Sigmoid colon (tissue), 7 donors: ENCODE measurements at places on chromosomes 4 and X. TPM values are rescaled to one million over a fixed set of nuclear protein-coding genes. Genes with fewer than 3 reads are reported as not detected.
A peak's percentile ranks its signal among the peaks of the same experiment; 100 is the strongest.

- H3K36me3 ChIP-seq = no peaks in the 10 kb centered on the region
- no peaks in the 10 kb centered on the region for H3K4me1 ChIP-seq
- no peak overlapping the region for H3K27ac ChIP-seq
- H3K27me3 ChIP-seq = no peaks in the 10 kb centered on the region
- no peak overlapping the region for H3K4me3 ChIP-seq
Observed at GRCh38 chr4:117700111-117700892, 334.0 kb upstream of the NDST3 start.

Gene ADGRG2
- 2.5 TPM for total RNA-seq

- H3K27me3 ChIP-seq = no peaks in the 10 kb centered on the region
- H3K27ac ChIP-seq = no peak overlapping the region
- H3K4me3 ChIP-seq = no peak overlapping the region
- H3K36me3 ChIP-seq = no peaks in the 10 kb centered on the region
Observed at GRCh38 chrX:68931345-68931744, 102.5 kb downstream of the EFNB1 start.

DNA sequence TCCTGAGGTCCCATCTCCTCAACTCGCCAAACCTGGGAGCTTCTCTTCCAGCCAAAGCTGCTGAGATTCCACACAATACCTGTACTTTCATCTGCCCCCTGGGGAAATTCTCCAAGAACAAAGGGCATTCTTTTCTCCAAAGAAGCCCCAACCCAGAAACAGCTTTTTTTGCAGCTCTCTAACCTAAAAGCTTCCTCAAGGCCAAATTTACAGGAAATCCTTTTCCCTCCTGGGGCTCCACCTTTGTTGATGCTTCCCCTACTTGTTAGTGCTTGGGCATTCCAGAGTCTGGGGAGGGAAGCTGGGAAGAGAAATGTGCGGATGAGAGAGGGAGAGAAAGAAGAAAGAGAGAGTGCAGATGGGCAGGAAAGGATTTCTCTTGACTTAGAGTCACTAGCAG lies 24.3 kb downstream of the ZBTB33 start:
- DNase-seq = no peak
- H3K36me3 ChIP-seq = no peaks in the 10 kb centered on the region
- no peaks in the 10 kb centered on the region for H3K4me1 ChIP-seq
- H3K4me3 ChIP-seq = no peak overlapping the region
- H3K27me3 ChIP-seq = no peaks in the 10 kb centered on the region

DNA sequence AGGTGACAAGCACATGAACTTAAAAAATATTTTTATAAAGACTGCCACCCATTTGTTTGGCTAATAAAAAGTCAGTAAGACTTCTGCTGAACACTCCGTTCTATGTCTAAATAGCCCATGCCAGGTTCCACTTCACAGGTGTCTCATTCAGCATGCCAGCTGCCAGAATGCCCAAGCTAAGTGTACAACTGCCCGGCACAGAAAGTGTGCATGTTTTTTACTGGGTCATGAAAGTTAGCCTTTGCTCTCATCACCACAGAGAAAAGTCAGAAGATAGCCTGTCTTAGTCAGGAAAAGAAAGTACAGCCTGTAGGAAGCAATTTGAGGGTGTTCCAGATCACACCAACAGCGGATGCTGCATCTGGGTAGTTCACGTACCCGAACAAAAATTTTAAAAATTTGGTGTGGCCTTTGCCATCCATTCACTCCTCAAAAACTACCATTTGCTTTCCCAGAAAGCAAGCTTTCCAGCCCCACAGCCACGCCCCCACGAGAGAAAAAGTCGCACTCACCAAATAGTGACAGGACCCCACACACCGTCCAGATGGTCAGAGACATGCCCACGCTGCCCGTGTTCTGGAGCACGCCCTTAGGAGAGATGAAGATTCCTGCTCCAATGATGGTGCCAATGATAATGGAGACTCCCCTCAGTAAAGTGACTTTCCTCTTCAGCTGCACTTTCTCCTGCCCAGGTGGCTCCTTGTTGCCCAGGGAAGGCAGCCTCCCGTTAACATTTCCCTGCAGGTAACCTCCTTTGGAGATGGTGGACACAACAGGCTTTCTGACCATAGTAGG lies 671 bp downstream of the SLC7A11 start:
- peak overlapping the region; percentile 21 for H3K4me3 ChIP-seq
- no peaks in the 10 kb centered on the region for H3K27me3 ChIP-seq
- no peaks in the 10 kb centered on the region for H3K4me1 ChIP-seq

GRCh38 chr4:147787204-147787603 lies 55.3 kb downstream of the ARHGAP10 start:
- H3K36me3 ChIP-seq = no peaks in the 10 kb centered on the region
- peaks cover 71% of the 10 kb centered on the region for H3K4me1 ChIP-seq
- no peak overlapping the region for H3K4me3 ChIP-seq
- peak overlapping the region; percentile 52 for H3K27ac ChIP-seq

DNA sequence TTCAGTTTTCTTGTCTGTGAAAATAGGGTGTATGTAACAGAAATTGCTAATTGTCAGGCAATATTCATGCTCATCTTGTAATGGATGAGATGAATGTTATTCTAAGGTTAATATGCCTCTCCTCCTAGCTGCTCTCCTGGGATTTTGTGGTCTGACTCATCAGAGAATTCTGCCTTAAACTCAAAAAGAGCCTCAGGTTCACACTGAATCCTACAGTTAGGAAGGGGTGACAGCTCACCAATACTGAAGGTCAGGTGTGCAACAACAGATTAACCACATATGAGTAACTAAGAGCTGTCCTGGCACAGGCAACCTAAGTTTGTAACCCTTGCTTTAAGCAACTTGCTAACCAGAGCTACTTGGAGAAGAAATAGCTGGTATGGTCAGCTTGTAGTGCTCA lies 197.7 kb downstream of the SPATA18 start:
- DNase-seq = no peak
- H3K27ac ChIP-seq = no peak overlapping the region
- H3K27me3 ChIP-seq = no peaks in the 10 kb centered on the region
- peaks cover 12% of the 10 kb centered on the region for H3K4me1 ChIP-seq
- H3K36me3 ChIP-seq = no peaks in the 10 kb centered on the region

Gene NPY2R
- total RNA-seq = 0.28 TPM

Gene ZCCHC18
- 1.7 TPM for total RNA-seq

- no peaks in the 10 kb centered on the region for H3K4me1 ChIP-seq
- no peaks in the 10 kb centered on the region for H3K36me3 ChIP-seq
- H3K27ac ChIP-seq = no peak overlapping the region
- H3K27me3 ChIP-seq = no peaks in the 10 kb centered on the region
Observed at GRCh38 chrX:47595716-47596251, 13.5 kb downstream of the TIMP1 start.

GRCh38 chr4:110034026-110034393 lies 121.3 kb downstream of the EGF start:
- H3K27me3 ChIP-seq = no peaks in the 10 kb centered on the region
- DNase-seq = no peak
- H3K4me1 ChIP-seq = no peaks in the 10 kb centered on the region
- H3K4me3 ChIP-seq = no peak overlapping the region
- no peak overlapping the region for H3K27ac ChIP-seq

- no peaks in the 10 kb centered on the region for H3K27me3 ChIP-seq
- no peak overlapping the region for H3K27ac ChIP-seq
- H3K4me3 ChIP-seq = no peak overlapping the region
- H3K4me1 ChIP-seq = no peaks in the 10 kb centered on the region
- DNase-seq = no peak
- H3K36me3 ChIP-seq = no peaks in the 10 kb centered on the region
Observed at GRCh38 chrX:16603822-16604221, 46.1 kb upstream of the S100G start.

Gene SLC4A4
- total RNA-seq = 3.0 TPM

Gene DNAAF6
- total RNA-seq = not detected

DNA sequence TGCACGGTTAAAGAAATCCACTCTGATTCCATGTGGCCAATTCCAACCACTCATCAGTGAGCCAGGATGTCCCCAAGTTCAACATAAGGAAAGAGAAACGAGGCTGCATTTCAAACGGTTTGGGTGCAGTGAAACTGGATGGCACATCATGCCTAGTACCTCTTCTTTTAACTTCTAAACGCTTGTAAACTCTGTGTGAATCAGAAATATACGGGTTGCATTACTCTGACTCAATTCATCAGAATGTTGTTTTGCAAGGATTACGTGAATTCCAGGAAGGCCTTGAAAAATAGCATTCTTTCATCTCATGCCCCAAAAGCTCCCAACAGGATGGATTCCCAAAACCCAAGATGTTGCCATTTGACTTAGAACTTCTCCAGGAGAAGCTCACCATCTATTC lies 270.4 kb downstream of the LDB2 start:
- H3K27ac ChIP-seq = no peak overlapping the region
- no peak for DNase-seq
- no peaks in the 10 kb centered on the region for H3K36me3 ChIP-seq
- no peaks in the 10 kb centered on the region for H3K27me3 ChIP-seq
- no peak overlapping the region for H3K4me3 ChIP-seq

GRCh38 chr4:150970685-150971151 lies 44.4 kb downstream of the LRBA start:
- H3K36me3 ChIP-seq = no peaks in the 10 kb centered on the region
- no peak overlapping the region for H3K4me3 ChIP-seq
- no peak for DNase-seq
- no peaks in the 10 kb centered on the region for H3K4me1 ChIP-seq
- no peaks in the 10 kb centered on the region for H3K27me3 ChIP-seq
- no peak overlapping the region for H3K27ac ChIP-seq

DNA sequence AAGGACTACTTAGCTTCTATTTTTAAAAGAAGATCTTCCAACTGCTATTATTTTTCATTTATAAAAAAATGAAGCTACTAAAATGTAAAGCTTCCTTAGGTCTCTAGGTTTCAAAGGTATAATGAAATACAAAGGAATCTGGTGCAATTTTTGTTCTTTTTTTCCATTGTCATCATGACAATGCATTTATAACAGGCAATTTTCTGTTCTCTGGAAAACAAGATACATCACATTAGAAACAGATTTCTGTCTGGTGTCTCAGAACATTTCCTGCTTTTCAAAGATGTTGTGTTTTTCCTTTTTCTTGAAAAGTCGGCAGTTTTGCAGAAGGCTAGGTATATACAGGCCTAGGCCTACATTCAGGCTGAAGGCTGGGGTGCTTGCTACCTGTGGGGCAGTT lies 63.6 kb upstream of the ATP8A1 start:
- no peaks in the 10 kb centered on the region for H3K27me3 ChIP-seq
- no peaks in the 10 kb centered on the region for H3K36me3 ChIP-seq
- no peak overlapping the region for H3K27ac ChIP-seq
- no peaks in the 10 kb centered on the region for H3K4me1 ChIP-seq

GRCh38 chrX:19758539-19758938 lies 128.9 kb downstream of the SH3KBP1 start:
- no peaks in the 10 kb centered on the region for H3K4me1 ChIP-seq
- H3K36me3 ChIP-seq = no peaks in the 10 kb centered on the region
- no peak overlapping the region for H3K4me3 ChIP-seq
- H3K27ac ChIP-seq = no peak overlapping the region

Gene NDST3
- total RNA-seq = not detected

Gene TLR3
- 6.9 TPM for total RNA-seq

Gene SLC9B2
- total RNA-seq = 19.9 TPM

Gene KIAA1210
- total RNA-seq = not detected

GRCh38 chr4:123488916-123489315 lies 92.3 kb downstream of the SPRY1 start:
- no peaks in the 10 kb centered on the region for H3K36me3 ChIP-seq
- H3K27me3 ChIP-seq = no peaks in the 10 kb centered on the region
- H3K4me3 ChIP-seq = no peak overlapping the region
- no peak for DNase-seq

GRCh38 chrX:51614353-51615012 lies 4.2 kb downstream of the CENPVL3 start:
- no peaks in the 10 kb centered on the region for H3K4me1 ChIP-seq
- H3K4me3 ChIP-seq = no peak overlapping the region
- DNase-seq = no peak
- H3K36me3 ChIP-seq = no peaks in the 10 kb centered on the region
- H3K27me3 ChIP-seq = peaks cover 13% of the 10 kb centered on the region
- no peak overlapping the region for H3K27ac ChIP-seq

- H3K36me3 ChIP-seq = no peaks in the 10 kb centered on the region
- no peaks in the 10 kb centered on the region for H3K27me3 ChIP-seq
- H3K4me1 ChIP-seq = no peaks in the 10 kb centered on the region
- H3K27ac ChIP-seq = no peak overlapping the region
- no peak overlapping the region for H3K4me3 ChIP-seq
Observed at GRCh38 chr4:109041463-109042360, 260.7 kb downstream of the COL25A1 start.

GRCh38 chr4:89158884-89159503 lies 47.7 kb downstream of the TIGD2 start:
- no peak overlapping the region for H3K4me3 ChIP-seq
- H3K4me1 ChIP-seq = no peaks in the 10 kb centered on the region
- no peak for DNase-seq
- H3K27me3 ChIP-seq = no peaks in the 10 kb centered on the region
- no peaks in the 10 kb centered on the region for H3K36me3 ChIP-seq

GRCh38 chr4:76339364-76339763 lies 32.8 kb downstream of the STBD1 start:
- no peaks in the 10 kb centered on the region for H3K27me3 ChIP-seq
- H3K36me3 ChIP-seq = no peaks in the 10 kb centered on the region
- DNase-seq = no peak
- no peak overlapping the region for H3K27ac ChIP-seq

GRCh38 chr4:33883111-33883510 lies 2361.2 kb downstream of the ARAP2 start:
- no peaks in the 10 kb centered on the region for H3K36me3 ChIP-seq
- no peak for DNase-seq
- H3K4me1 ChIP-seq = no peaks in the 10 kb centered on the region
- H3K4me3 ChIP-seq = no peak overlapping the region
- no peak overlapping the region for H3K27ac ChIP-seq

GRCh38 chrX:48747415-48748016 lies 14.0 kb upstream of the GLOD5 start:
- H3K36me3 ChIP-seq = no peaks in the 10 kb centered on the region
- H3K27me3 ChIP-seq = no peaks in the 10 kb centered on the region
- H3K4me3 ChIP-seq = no peak overlapping the region
- DNase-seq = no peak

DNA sequence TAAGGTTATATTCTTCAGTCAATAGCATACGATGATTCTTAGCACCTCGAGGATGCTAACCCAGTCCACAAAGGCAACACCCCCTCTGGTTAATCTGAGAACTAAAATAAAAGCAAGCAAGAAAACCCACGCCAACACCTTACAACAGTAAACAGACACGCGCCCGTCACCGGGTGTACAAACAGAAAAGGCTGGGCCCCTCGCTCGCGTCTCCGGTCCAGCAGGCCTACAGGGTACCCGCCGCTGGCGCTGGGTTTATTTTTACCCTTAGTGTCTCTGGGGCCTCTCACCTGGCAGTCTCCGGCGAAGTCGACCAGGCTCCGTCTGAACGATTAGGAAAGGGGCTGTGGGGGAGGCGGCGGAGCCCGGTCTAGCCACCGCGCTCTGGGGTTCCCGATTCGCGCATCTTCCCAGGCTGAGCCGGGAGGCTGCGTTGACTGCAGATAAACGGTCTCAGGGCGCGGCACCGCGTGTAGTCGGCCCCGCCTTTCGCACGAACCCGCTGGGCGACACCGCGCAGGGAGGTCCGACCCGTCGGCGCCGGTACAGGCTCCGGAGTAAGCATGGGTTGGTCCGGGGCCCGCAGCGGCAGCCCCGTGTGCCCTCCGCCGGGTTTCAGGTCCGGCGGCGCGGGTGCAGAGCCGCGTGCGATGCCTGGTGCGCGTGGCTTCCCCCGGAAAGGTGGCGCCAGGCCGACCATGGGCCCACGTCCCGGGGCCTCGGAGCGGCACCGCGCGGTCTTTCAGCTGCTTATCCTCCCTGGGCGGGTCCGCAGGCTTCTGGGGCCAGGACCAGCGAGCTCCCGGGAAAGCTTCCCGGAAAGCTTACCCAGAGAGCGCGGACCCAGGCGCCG lies 441 bp downstream of the SLC9B2 start:
- no peaks in the 10 kb centered on the region for H3K36me3 ChIP-seq
- no peaks in the 10 kb centered on the region for H3K4me1 ChIP-seq
- H3K27ac ChIP-seq = peak overlapping the region; percentile 95
- peak overlapping the region; percentile 65 for H3K4me3 ChIP-seq

Gene GUCY1B1
- 99.2 TPM for total RNA-seq

Gene KLHL5
- 179 TPM for total RNA-seq
